ENCODE measurements at places on chromosomes 12 and 14.

DNA sequence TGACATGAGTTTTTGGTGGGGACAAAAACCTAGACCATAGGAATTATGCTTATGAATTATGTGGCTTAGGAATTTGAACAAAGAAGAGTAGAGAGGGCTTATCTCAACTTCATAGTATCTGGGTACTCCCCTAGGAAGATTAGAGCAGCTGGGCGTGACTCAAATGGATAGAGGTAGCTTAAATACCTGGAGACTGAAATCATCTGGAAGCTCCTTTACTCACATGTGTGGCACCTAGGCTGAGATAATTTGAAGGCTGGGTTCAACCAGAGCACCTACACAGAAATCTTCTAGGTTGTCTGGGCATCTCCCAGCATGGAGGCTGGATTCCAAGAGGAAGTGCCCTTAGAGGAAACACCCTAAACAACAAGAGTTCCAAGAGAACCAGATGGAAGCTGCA, 393.9 kb downstream of the ADAMTS20 start:
- DNase-seq, result no peak

DNA sequence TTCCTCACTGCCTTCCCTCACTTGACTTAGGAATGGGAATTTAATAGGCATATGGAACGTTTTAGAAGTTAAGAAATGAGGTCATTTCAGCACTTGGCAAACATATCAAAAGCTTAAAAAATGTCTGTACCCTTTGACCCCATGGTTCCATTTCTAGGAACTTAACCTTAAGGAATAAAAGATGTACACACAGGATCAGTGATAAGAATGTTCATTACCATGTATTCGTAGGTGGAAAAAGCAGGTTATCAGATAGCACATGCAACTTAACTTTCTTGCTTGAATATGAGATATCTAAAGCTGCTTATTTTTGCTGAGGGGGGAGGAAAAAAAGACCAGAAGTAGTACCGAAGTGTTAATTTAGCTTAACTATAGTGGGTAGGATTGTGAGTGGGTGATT, 57.2 kb downstream of the TTLL5 start:
- no peak for DNase-seq

- no peak for DNase-seq
Measured at GRCh38 chr12:21659383-21659782, 1.7 kb upstream of the LDHB start.

DNA sequence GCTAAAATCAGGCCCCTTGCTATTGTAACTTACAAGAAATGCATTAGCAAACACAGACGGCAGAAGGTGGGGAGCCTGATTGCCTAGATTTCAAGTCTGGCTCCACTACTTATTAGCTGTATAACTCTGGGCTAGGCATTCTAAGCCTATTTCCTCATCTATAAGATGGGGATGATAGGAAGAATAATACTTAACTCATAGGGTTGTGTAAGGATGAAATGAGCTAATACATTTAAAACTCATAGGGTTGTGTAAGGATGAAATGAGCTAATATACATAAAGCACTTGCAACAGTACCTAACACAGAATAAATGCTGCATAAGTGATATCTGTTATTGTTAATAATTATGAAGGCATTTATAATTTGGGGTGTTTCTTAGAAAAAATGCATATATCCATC, 60.1 kb upstream of the DIO2 start:
- no peak for DNase-seq

DNA sequence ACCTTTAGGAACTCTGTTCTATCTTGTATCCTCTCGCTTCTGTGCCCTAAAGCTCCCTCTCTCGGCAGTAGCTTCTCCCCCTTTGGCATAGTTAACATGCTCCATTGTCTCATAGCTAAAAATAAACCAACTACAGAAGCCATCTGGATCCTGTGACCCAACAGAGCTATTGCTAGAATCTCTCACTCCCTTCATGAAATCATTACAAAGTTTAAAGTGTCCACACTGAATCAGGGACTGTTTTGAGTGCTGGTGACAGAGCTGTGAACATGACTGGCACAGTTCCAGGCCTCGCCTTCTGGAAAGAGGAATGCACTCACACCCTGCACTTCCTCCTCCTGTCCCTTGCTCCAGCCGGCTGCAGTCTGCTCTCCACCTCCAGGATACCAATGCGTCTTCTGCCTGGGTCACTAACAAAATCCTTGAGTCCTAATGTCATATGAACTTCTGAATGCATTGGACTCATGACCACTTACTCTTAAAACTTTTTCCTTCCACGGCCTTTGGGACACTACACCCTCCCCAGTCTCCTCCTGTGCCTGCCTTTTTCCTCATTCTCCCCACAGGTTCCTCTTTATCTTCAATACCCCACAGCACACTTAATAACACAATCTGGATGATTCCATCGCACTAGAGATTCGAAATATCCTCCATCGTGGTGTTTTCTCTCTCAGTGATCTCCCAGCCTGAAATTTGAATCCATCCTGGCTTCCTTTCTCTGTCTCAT, 13.2 kb downstream of the PLBD1 start:
- no peak for DNase-seq

- no peak for DNase-seq
Measured at GRCh38 chr12:42473130-42473529, 116.4 kb downstream of the PRICKLE1 start.

GRCh38 chr12:9869307-9870161, at the start of gene CLEC2B:
Gene CLEC2B, minus strand, starts transcription at chr12:9869354.
- DNase-seq, result no peak
